GM12878 (cell line): ENCODE measurements at places on chromosomes 2 and 18. TPM values are rescaled to one million over a fixed set of nuclear protein-coding genes. Genes with fewer than 3 reads are reported as not detected.

DNA sequence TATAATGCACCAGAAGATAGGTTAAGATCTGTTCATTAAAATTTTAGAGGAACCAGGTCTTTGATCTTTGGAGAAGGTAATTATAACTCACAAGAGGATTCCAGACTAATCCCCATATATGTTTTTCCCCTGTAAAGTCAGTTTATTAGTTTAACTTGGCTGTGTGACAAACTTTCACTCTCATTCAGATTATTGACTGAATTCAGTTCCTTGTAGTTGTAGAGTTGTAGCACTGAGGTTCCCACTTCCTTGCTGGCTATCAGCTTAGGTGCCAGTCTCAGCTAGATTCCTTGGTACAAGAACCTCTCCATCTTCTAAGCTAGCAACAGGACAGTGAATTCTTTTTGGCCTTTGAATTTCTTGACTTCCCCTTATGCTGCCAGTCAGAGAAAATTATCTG lies 19.1 kb downstream of the REG1A start:
- DNase-seq = no peak
- no peak overlapping the region for H3K27ac ChIP-seq
- no peaks in the 10 kb centered on the region for H3K27me3 ChIP-seq
- no peaks in the 10 kb centered on the region for H3K4me1 ChIP-seq
- no peak overlapping the region for H3K4me3 ChIP-seq

DNA sequence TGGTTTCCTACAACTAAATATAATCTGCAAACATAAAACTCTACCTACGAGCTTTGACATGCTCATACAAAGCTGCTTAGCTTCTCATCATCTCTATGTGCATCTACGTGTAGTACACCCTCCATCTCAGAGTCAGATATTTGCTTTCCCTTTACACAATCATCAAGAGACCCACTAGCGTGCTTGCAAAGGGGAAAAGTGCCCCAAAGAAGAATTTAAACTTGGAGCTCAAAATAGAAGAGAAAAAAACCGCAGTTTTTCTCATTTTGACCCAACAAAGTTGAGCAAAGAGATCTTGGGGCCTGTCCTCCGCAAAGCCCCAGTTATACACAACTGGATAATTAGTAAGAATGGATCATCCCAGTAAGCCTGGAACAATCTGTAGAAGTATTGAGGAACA lies 104.1 kb downstream of the PAX3 start:
- H3K27me3 ChIP-seq = no peaks in the 10 kb centered on the region
- no peaks in the 10 kb centered on the region for H3K4me1 ChIP-seq
- DNase-seq = no peak
- H3K36me3 ChIP-seq = no peaks in the 10 kb centered on the region

GRCh38 chr2:30796699-30797098 lies 10.5 kb downstream of the CAPN13 start:
- H3K36me3 ChIP-seq = no peaks in the 10 kb centered on the region
- no peaks in the 10 kb centered on the region for H3K4me1 ChIP-seq
- H3K4me3 ChIP-seq = no peak overlapping the region
- no peak for DNase-seq

- DNase-seq = no peak
- H3K27ac ChIP-seq = no peak overlapping the region
- no peaks in the 10 kb centered on the region; the same call in 1 of the 2 replicates for H3K27me3 ChIP-seq
- no peaks in the 10 kb centered on the region for H3K36me3 ChIP-seq
- H3K4me3 ChIP-seq = no peak overlapping the region
Measured at GRCh38 chr2:172242961-172243360, 140.3 kb upstream of the DLX2 start.

GRCh38 chr2:160581448-160581847 lies 87.8 kb upstream of the RBMS1 start:
- no peaks in the 10 kb centered on the region for H3K36me3 ChIP-seq
- no peaks in the 10 kb centered on the region for H3K4me1 ChIP-seq
- H3K4me3 ChIP-seq = no peak overlapping the region
- no peak for DNase-seq

DNA sequence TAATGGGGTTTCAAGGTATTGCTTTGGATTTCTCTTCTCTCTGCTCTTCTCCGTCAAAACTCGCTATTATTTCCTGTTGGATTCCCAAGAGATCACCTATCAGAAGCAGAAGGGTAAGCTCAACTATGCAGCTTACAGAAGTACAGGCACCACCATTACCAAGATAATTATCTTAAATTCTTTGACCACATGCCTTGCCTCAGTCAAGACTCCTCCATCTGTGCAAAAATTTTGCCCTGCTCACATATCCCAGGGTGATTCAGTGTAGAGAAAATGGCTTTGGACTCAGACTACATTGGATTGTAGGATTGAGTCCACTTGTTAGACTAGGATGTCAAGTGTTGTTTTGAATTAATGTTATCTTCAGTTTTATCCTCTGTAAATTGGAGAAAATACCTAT lies 698.7 kb downstream of the TDRD15 start:
- H3K4me1 ChIP-seq = no peaks in the 10 kb centered on the region
- H3K27ac ChIP-seq = no peak overlapping the region
- no peak overlapping the region for H3K4me3 ChIP-seq
- no peaks in the 10 kb centered on the region for H3K27me3 ChIP-seq
- no peak for DNase-seq
- no peaks in the 10 kb centered on the region for H3K36me3 ChIP-seq

The MOCOS gene
- 0.35 and 0.38 TPM in 2 replicates for total RNA-seq

The SGPP2 gene
- 19.8 and 20.7 TPM in 2 replicates for total RNA-seq

DNA sequence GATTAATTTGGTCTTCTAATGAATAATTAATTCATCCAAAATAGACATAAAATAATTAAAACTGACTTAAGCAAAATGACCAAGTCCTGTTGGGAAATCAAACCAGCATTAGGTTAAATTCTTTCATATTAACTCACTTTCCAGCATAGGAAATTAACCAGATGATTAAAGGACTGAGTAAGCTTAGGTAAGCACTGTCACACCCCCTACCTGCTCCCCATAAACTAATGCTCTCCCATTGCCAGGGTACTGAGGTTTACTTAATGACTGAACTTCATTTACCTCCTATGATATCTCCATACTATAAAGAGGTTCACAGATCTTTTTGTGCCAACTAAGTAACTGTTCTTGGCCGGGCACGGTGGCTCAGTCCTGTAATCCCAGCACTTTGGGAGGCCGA lies 13.7 kb downstream of the DSC2 start:
- no peak overlapping the region for H3K4me3 ChIP-seq
- no peaks in the 10 kb centered on the region for H3K27me3 ChIP-seq
- no peak for DNase-seq
- H3K36me3 ChIP-seq = no peaks in the 10 kb centered on the region
- H3K4me1 ChIP-seq = no peaks in the 10 kb centered on the region
- no peak overlapping the region for H3K27ac ChIP-seq

DNA sequence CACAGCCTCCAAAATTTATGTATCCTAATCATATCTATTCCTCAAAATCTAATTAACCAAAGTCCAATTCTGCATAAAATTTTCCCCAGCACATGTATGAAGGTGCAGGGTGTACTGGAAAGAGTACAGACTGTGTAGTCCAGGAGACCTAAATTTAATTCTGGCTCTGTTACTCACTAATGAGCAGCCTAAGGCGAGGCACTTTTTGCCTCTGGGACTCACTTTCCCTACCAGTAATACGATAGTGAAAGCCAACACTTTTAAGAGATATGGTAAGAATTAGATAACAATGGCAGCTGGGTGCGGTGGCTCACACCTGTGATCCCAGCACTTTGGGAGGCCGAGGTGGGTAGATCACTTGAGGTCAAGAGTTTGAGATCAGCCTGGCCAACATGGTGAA lies 177.7 kb downstream of the PIEZO2 start:
- DNase-seq = no peak
- peaks cover 23% of the 10 kb centered on the region for H3K4me1 ChIP-seq
- H3K27me3 ChIP-seq = no peaks in the 10 kb centered on the region
- H3K4me3 ChIP-seq = no peak overlapping the region
- no peak overlapping the region for H3K27ac ChIP-seq

GRCh38 chr2:226797989-226798421 lies 1.6 kb downstream of the IRS1 start:
- peaks cover 8% of the 10 kb centered on the region for H3K4me1 ChIP-seq
- H3K36me3 ChIP-seq = no peaks in the 10 kb centered on the region
- DNase-seq = no peak
- H3K27ac ChIP-seq = no peak overlapping the region
- peak overlapping the region; percentile 93; the same call in 1 of the 2 replicates for H3K4me3 ChIP-seq

The SRBD1 gene
- total RNA-seq = 19.7 and 23.7 TPM in 2 replicates

The FBXO15 gene
- 0.29 and 0.90 TPM in 2 replicates for total RNA-seq

The PSMA8 gene
- not detected in 2 replicates for total RNA-seq

The APOB gene
- 1.1 and 1.4 TPM in 2 replicates for total RNA-seq

The LYG1 gene
- 0.21 TPM in 1 of 2 replicates, not detected in the other for total RNA-seq

DNA sequence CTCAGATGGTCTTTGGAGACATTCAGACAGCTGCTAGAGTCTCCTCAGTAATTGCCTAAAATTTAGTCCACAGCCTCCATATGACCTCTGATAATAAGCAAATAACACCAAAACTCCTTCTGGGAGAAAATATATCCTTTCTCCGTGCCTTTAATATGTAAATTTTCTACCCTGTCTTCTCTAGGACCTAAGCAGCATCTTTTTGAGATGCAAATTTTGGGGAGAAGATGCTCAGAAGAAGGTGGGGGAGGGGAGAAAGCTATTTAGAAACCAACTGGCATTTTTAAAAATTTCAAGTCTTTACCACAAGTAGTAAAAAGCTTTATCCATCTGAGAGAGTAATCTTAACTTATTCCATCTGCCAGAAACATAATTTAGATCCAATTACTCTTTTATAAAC lies 120.4 kb upstream of the MSH6 start:
- no peak overlapping the region for H3K27ac ChIP-seq
- DNase-seq = no peak
- H3K4me1 ChIP-seq = peaks cover 18% of the 10 kb centered on the region
- H3K4me3 ChIP-seq = no peak overlapping the region

The TUBB8B gene
- total RNA-seq = not detected in 2 replicates

- H3K36me3 ChIP-seq = no peaks in the 10 kb centered on the region
- H3K4me1 ChIP-seq = no peaks in the 10 kb centered on the region
- no peak for DNase-seq
- H3K27ac ChIP-seq = no peak overlapping the region
Measured at GRCh38 chr2:163347982-163348856, 387.6 kb downstream of the FIGN start.

GRCh38 chr2:1605102-1606045 lies 138.9 kb downstream of the PXDN start:
- H3K4me3 ChIP-seq = no peak overlapping the region
- H3K36me3 ChIP-seq = no peaks in the 10 kb centered on the region
- no peaks in the 10 kb centered on the region for H3K27me3 ChIP-seq
- DNase-seq = no peak
- H3K27ac ChIP-seq = no peak overlapping the region
- H3K4me1 ChIP-seq = no peaks in the 10 kb centered on the region

DNA sequence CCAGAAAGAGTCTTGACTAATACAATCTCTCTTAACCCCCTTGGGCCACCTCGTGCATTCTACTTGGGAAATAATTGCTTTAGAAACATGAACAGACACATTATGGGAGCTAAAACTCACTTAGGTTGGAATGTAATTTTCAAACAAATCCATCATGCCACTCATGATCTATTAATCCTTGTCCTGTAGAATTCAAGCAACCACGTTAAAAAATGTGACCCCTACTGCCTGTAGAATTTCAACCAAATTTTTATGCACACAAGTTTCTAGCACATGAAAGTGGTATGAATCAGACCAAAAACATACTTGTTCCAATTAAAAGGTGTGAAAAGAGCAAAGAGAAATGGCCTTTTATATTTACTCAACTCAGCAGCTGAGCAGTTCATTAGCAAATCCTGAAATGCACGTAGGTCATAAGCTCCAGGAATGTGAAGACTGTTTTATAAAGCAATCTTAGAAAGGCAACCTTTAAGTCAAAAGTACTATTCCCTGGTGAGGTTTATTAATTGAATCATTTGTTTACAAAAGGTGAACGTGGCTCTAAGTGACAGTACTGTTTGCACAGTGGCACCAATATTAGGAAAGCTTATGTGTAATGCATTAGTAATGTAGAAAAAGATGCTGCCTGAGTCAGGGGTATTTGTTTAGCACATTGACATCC lies 459.4 kb upstream of the UBE2E3 start:
- no peak overlapping the region for H3K4me3 ChIP-seq
- H3K27me3 ChIP-seq = no peaks in the 10 kb centered on the region

GRCh38 chr2:13905831-13906230 lies 726.7 kb upstream of the LRATD1 start:
- no peaks in the 10 kb centered on the region for H3K27me3 ChIP-seq
- H3K27ac ChIP-seq = no peak overlapping the region
- H3K4me3 ChIP-seq = no peak overlapping the region

The LYPD6B gene
- total RNA-seq = 1.9 and 3.3 TPM in 2 replicates

DNA sequence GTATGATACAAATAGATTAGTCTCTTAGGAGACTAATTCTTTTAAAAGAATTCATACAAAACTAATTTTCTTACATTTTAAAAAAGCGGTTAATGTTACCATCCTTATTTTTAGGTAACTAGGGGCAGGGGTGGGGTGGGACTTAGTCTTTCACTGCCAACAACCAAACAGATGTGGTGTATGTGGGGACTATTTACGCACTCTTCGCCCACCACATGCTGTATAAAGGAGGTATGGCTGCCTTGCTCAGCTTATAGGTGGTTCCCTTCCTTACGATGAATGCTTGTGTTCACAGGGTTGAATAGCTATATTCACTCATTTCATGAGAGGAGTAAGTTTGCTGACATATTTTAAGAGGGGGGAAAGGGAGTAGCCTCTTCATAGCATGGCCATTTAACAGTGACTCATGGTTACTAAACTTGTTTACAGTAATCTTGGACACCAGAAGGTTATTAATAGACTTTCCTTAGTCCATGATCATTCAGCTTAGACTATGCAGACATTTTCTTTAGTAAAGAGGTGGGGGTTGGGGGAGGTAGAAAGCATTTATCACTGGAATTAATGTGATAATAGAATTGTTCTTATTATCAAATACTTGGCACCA lies 61.8 kb downstream of the CAB39 start:
- H3K4me3 ChIP-seq = no peak overlapping the region
- H3K27me3 ChIP-seq = no peaks in the 10 kb centered on the region
- DNase-seq = no peak
